Stimulated activated CD4-positive, alpha-beta T cell treated with anti-CD3 and anti-CD28 coated beads, Interleukin-2, amount 100 ng/mL, for 24 hours (primary cell): ENCODE measurements at places on chromosomes 7 and 10.
A peak's percentile ranks its signal among the peaks of the same experiment; 100 is the strongest.

DNA sequence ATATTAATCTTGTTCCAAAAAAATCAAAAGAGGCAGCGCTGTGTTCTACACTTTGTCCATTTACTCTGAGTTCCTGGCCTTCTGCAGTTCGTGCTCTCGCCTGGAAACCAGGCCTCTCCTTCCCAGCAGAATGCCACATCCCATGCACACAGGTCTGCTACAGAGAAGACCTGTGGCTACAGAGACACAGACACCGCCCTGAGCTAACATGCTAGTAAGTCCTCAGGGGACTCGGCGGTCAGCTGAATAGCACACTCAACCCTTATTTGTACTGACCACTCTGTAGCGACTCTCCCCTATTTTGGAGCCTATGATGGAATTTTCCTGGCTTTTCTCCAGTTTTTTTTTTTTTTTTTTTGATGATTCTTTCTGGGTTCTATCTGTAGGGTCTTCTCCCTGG is 12.8 kb downstream of the CREB3L2 start:
- DNase-seq, result no peak

DNA sequence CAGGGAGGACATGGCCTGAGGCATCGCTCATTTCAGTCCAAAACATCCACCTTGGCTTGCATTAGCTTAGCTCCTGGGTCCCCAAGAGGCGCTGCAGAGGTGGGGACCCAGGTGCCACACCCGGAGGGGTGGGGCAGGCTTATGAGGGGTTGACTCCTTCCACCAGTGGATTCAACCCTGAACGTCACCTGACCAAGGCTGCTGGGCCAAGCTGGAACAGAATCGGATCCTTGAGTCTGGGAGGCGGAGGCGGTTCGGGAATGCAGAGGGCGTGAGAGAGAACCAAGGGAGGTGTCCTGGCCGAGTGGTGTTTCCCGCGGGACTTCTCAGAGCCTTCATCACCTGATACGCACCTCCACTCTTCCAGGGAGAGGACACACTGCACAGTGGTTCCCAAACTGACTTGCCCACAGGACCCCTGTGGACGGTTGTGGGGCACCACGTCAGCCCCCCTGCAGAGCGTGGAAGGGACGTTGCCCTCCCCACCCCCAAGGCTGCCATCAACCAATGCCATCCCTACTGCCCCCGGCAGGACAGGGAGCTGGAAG is 4.5 kb upstream of the MICALL2 start:
- no peak for DNase-seq

GRCh38 chr10:52966904-52967303 is 194.3 kb upstream of the MBL2 start:
- no peak for DNase-seq

DNA sequence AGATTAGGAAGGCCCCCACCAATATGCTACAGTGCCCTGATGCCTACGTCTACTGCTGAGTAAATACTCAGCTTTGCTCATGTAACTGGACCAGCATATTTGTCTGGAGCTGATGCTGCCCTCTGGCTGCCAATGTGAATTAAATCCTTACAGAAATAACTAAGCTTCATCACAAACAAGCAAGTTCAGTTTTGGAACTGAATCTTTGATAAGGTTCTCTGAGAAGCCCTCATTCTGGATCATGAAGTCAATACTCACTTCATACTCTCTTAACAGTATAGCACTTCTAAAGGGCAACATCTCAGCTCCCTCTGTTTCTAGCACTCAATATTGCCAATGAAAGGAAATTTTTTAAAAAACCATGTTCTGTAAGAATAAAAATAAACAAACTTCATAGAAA is 246.7 kb downstream of the ETV1 start:
- DNase-seq, result no peak

DNA sequence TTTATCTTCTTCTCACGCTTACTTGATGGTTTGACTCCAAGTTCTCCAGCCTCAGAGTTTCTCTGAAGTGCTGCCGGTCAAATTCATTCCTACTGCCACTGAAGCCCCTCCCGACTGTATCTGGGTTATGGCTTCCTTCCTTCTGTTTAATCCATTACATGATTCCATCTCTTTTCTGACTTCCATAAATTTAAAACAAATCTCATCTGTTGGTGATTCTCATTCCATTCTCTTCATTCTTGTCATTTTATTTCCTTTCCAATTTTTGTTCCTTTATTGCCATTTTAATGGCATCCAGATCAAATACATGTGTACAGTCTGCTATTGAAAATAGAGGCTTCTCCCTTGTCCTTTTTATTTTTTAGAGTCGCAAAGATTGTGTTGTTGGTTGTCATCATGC is 25.4 kb upstream of the HIBADH start:
- DNase-seq, result no peak

GRCh38 chr7:157916946-157917640 is 580.3 kb downstream of the DNAJB6 start:
- DNase-seq, result no peak

- DNase-seq, result no peak
These were observed 4.3 kb upstream of the SMKR1 start for GRCh38 chr7:129498021-129498420.

DNA sequence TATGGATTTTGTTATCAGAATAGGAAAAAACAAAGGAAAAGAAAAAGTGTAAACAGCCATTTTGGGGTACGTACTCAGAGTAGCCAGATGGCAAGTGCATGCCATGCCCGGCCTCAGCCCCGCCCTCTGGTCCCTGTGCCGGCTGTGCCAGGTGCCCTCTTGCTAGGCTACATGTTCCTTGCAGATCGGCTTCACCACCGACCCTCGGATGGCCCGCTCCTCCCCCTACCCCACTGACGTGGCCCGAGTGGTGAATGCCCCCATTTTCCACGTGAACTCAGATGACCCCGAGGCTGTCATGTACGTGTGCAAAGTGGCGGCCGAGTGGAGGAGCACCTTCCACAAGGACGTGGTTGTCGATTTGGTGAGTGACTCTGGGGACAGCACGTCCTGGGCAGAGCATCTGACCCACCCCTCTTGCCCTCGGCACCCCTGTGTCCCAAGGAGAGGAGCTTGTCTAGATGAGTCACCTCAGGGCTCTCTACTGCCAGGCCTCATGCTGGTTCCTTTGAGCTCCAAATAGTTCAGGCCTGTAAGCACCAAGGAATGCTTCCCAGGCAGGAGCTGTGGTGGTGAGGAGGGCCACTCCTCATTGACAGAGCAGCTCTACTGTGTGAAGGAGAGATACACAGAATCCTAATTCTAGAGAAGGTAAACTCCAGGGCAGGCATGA is 54.9 kb upstream of the ZMIZ2 start:
- no peak for DNase-seq

GRCh38 chr7:95508780-95509179 is 23.0 kb downstream of the ASB4 start:
- no peak for DNase-seq

DNA sequence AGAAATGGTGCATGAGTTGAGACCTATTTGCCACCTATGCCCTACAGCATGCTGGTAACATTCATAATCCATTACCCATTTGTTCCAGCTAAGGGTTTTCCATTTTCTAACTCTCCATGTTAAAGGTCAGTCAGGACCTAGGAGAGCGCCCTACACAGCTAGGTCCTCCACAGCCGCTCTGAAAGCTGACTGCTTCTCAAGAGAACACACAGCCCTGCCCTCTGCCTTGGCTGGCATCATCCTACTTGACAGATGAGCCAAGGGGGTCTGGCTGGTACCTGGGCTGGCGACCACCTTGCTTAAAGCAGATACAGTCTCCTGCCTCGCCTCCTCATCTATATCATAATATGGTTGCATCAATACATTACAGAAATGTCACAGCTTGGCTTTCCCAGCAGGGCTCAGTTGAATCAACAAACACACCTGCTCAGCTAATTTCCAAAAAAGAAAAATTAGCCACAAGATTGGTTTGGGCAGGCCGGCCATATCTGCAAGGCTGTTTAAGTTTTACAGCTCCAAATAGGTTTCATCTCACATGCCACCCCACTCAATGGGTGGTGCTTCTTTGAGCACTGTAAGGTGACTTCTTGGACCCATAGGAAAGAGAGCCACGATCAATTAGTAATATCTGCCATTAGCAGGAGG is 17.3 kb downstream of the TLL2 start:
- no peak for DNase-seq

- DNase-seq, result no peak
These were observed 35.4 kb downstream of the CTTNBP2 start for GRCh38 chr7:117837841-117838240.

GRCh38 chr10:97416565-97416964 is 9.4 kb upstream of the PGAM1 start:
- DNase-seq, result no peak

DNA sequence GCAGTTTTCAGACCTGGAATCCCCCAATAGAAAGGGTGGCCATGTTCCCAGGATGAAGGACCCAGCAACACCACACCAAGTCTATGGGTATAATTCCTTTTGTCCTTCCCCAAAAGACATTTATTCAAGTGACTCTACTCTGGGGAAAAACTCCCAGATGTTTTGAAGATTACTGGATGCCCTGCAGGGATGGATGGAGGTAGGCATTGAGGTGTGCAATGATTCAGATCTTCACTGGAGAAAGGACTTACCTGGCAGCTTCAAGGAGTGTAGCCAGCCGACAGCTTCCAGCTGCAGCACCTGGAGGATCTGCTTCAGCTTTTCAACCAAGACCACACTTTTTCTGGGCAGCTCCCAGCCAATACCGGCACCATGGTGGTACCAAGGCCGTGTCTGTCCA is 172.0 kb downstream of the BAMBI start:
- DNase-seq, result no peak

- DNase-seq, result no peak
These were observed 68.8 kb upstream of the WDR11 start for GRCh38 chr10:120782336-120782735.

GRCh38 chr7:47310020-47310419 is 271.9 kb downstream of the TNS3 start:
- DNase-seq, result no peak

GRCh38 chr7:111869280-111869679 is 307.0 kb upstream of the IMMP2L start:
- DNase-seq, result no peak

GRCh38 chr7:42167206-42167605 is 69.8 kb downstream of the GLI3 start:
- no peak for DNase-seq

GRCh38 chr10:6514844-6515780 is 65.0 kb downstream of the PRKCQ start:
- no peak for DNase-seq

- DNase-seq, result no peak
These were observed 217.8 kb downstream of the LRRN3 start for GRCh38 chr7:111308691-111309090.

- DNase-seq, result no peak
These were observed 82.6 kb downstream of the DNMBP start for GRCh38 chr10:99926925-99927720.

DNA sequence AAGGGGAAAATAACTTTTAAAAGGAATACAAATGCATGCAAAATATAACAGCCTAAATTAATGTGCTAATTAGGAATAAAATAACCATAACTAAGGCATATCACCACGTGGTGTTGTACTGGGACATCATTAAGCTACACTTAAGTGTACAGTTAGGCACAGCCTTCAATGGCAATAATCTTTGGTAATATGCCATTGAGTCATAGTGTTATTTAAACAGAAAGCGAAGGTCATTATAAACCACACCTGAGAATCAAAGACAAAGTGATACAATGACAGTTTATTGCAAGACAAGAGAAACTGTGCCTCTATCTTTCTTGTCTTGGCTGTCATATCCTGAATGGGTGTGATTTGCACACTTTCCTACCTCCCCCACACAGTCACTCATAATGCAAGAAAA is 30.5 kb upstream of the AUTS2 start:
- no peak for DNase-seq

DNA sequence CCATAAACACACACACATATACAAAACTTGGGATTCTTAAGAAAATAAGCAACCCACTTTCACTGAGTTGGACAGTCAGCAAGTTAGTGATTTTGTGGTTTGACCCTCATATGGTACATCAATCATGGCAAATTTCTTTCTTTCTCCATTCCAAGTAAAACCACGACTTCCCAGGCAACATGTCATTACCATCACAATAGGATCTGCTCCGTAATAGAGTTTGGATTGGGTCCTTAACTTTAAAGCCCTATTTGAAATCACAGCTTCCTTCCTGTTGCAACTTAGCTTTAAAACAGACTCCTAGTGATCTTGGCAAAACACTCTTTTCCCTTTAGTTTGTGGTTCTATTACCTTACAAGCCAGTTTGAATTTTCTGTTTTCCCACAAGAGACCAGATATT is 483.6 kb downstream of the INHBA start:
- no peak for DNase-seq

GRCh38 chr10:78852466-78853240 is 216.1 kb upstream of the ZMIZ1 start:
- DNase-seq, result no peak

DNA sequence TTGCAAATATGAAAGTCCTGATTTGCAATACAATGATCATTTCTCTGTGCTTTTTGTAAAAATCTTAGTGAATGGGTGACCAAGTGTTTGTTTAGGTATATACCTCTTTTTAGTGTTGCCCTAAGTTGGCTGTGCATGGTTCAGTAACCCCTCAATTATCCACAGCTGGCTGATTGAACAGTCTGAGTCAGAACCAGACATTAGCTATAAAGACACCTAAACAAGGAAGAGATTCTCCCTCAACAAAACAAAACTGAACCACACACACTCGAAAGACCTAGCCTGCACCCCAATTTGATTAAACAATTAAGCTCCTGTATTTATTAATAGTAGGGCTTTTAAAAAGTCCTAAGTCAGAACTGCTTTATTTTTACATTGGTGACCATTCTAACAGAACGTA is 2.8 kb downstream of the RSBN1L start:
- DNase-seq, result no peak

GRCh38 chr10:28391283-28391682 is 88.4 kb upstream of the MPP7 start:
- no peak for DNase-seq

- DNase-seq, result no peak
These were observed 842.5 kb downstream of the REEP3 start for GRCh38 chr10:64363687-64364086.

DNA sequence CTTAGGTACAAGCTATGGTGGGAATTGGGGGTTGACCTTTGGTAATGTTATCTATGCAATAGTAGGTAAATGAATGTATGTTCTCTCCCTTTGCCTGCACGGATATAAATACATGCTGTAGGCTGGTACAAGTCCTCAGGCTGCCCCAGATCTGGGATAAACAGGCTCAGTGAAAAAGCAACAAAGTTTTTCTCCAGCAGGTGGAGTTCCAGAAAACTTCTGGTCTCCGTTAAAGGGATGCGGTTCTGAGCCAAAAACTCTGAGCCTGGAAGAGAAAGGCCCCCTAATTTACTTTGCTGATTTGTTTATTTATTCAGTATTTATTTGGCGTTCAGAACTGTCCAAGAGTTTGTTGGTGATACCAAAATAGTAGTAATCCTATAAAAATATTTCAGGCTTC is 204.7 kb downstream of the ADRA2A start:
- no peak for DNase-seq

GRCh38 chr7:95201727-95202126 is 122.6 kb downstream of the PON1 start:
- DNase-seq, result no peak

- no peak for DNase-seq
These were observed 31.6 kb upstream of the ZNF746 start for GRCh38 chr7:149529136-149529718.

GRCh38 chr7:135710417-135711138 is 17.4 kb downstream of the SLC13A4 start:
- peak; percentile 13 for DNase-seq

- DNase-seq, result no peak
These were observed 24.6 kb downstream of the FRMPD2 start for GRCh38 chr10:48249763-48250351.

- DNase-seq, result no peak
These were observed 187.7 kb upstream of the KLF6 start for GRCh38 chr10:3972460-3973301.
